ENCODE measurements at places on chromosomes 12 and 14. TPM values are rescaled to one million over a fixed set of nuclear protein-coding genes. Genes with fewer than 3 reads are reported as not detected.

DNA sequence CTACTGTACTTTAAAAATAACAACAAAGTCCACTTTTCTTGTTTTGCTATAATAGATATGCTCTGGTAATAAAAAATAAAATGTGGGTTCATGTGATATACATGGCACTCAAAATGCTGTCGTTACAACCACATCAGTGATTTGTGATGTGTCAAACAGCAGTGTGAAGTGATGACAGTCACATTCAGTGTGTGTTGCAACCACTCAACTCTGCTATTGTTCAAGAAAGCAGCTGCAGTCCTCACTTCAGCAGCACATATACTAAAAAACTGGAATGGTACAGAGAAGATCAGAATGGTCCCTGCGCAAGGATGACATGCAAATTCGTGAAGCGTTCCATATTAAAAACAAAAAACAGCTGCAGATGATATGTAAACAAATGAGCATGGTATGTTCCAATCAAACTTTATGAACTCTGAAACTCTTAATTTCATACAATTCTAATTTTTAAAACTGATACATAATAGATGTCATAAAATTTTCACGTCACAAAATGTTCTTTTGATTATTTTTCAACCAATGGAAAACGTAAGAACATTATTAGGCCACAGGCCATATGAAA lies 6.7 kb downstream of the TRMT5 start:
- no peak for DNase-seq

- DNase-seq: no peak
These were observed 77.0 kb downstream of the EPS8 start for GRCh38 chr12:15712160-15712559.

Gene HOXC6
- total RNA-seq: 0.21 TPM

DNA sequence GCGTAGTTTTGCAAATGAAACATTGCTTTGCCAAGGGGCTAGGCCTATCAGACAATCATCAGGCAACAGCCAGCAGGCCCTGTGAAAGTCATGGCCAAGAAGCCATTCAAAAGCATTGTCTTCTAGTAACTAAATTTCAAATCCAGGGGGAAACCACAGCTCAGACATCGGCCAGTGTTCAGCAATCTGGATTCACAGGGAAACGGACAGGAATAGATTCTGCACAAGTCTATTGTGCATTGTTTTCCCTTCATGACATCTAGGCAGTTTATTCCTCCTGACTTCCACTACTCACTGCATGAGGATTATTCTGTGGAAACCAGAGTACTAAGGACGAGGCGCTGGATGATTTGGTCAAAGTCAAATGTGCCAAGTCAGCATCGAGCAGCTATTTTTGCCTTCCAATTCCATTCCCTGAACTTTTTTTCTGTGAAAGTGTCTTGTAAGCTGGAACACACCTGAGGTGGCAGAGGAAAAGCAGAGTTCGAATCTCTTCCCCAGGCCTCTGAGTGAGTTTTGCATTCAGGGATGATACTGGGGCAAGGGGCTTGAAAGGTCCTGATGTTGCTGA lies 75.4 kb downstream of the VCPKMT start:
- DNase-seq: no peak

Gene PMCH
- not detected for total RNA-seq

DNA sequence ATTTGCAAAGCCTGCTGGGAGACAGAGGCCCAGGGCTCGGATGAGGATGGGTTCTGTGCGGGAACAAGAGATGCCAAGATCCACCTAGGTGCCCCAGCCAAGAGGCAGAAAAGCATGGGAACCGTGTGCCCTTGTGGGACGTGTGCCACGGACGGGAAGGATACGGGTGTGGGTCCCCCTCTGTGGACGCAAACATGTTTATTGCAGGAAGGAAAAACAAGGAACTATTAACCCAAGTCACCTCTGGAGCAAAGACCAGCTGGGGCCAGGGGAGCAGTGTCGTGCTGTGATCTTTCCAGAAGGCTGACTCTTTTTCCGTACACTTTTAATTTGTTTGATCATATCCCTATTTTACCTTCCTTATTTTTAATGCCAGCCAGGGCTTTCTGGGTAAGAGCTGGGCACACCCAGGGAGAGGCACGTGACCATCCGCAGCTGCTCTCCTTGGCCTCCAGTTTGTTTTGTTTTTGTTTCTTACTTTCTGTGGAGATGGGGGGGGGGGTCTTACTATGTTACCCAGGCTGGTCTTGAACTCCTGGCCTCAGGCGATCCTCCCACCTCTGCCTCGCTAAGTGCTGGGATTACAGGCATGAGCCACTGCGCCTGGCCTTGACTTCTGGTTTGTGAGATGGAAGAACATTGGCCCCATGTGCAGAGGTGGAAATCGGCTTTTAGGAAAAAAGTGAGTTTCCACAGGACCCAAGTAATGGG lies 20.7 kb downstream of the SCARB1 start:
- DNase-seq: no peak

Gene RFX4
- not detected for total RNA-seq

DNA sequence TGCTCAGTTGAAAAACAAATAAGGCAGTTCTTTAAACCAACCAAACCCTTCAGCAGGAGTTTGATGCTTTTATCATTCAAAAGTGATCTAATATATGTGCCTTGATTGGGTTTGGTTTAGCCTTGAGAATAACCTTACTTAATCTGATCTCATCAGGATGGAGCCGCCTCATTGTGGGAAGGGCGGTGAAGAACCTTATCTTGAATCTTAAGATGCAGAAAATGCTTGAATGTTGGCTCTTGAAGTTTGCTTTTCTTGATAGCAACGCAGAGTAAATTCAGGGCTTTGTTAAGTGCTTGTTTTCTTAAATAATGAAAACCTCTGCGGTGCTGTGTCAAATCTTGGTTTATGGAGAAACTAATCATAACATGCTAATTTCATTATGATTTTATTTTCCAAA lies 138.2 kb downstream of the MON2 start:
- no peak for DNase-seq

DNA sequence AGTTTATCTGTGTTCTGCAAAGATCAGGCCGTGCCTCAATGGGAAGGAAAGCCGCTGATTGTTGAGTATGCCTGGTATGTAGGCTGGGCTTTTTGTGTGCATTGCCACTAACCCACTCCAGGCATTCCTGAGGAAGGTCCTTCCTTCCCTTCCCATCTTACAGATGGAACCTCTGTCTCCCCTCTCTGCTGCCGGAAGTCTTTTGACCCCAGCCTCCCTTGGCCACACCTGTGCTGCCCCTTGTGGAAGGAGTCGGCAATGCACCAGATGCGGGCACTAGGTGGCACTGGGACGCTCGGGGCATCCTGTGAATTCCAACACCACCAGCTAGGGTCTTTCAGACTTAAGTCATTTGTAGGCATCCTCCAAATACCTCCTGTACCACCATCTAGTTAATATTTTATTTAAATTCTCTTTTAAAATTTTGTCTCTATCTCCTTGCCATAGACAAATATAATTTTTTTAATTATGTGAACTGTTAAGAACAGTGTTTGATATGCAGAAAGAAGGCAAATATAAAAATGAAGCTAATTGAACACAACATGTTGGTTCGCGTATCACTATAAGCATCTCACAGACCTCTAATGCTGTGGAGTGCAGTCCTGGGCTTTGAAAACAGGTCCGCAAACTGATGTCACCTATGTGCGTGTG lies 99.6 kb downstream of the RIN3 start:
- peak; percentile 69 for DNase-seq

Gene RD3L
- total RNA-seq: not detected

DNA sequence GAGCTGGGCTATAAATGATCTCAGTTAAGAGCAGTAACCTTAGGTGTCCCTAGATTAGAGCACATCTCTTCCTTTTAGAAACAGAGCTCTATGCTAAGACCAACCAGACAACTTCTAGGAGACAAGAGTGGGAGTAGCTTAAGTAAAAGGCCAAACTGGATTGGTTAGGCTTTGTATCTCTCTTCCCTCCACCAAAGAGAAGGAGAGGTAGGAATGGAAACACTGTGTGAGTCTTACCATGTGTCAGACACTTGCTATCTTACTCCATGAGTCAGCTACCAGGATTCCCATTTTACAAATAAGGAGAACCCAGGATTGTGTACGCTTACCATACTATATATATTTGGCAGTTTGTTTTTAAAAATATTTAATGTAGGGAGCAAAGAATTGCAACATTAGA lies 122.9 kb downstream of the PAX9 start:
- DNase-seq: no peak

DNA sequence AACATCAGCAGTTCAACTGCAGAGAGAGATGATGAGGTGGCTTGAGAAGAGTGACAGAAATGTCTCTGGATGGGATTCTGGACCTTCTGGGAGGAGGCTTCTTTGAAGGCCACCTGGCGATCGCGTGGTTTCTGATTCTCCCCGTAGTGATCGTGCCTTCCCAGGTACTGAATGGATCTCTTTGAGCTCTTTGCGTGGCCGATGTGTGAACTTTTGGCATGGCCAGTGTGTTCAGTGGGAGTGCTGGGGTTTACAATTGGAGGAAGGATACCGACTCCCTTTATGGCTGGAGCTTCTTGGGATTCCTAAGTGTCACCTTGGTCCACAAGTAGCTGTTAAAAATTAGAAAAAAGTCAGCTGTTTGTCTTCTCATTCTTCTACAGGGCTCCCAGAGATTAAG lies 374.7 kb downstream of the C12orf75 start:
- DNase-seq: no peak

Gene SDR9C7
- not detected for total RNA-seq

GRCh38 chr12:130161261-130162243 lies 712 bp upstream of the FZD10 start:
- no peak for DNase-seq

GRCh38 chr12:42640391-42640790 lies 50.8 kb upstream of the PRICKLE1 start:
- DNase-seq: no peak

DNA sequence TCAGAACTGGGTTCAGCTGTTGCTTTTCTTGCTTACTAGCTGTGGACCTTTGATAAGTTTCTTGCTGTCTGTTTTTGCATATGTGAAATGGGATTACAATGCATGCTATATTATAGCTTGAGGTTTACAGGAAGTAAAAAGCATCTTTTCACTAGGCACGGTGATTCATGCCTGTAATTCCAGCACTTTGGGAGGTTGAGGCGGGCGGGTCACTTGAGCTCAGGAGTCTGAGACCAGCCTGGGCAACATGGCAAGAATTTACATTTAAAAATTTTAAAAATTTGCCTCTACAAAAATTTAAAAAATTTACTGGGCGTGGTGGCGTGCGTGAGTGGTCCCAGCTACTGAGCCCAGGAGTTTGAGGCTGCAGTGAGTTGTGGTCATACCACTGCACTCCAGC lies 42.0 kb downstream of the CALM1 start:
- DNase-seq: no peak

Gene LALBA
- total RNA-seq: not detected

Gene NPAS3
- 1.6 TPM for total RNA-seq

DNA sequence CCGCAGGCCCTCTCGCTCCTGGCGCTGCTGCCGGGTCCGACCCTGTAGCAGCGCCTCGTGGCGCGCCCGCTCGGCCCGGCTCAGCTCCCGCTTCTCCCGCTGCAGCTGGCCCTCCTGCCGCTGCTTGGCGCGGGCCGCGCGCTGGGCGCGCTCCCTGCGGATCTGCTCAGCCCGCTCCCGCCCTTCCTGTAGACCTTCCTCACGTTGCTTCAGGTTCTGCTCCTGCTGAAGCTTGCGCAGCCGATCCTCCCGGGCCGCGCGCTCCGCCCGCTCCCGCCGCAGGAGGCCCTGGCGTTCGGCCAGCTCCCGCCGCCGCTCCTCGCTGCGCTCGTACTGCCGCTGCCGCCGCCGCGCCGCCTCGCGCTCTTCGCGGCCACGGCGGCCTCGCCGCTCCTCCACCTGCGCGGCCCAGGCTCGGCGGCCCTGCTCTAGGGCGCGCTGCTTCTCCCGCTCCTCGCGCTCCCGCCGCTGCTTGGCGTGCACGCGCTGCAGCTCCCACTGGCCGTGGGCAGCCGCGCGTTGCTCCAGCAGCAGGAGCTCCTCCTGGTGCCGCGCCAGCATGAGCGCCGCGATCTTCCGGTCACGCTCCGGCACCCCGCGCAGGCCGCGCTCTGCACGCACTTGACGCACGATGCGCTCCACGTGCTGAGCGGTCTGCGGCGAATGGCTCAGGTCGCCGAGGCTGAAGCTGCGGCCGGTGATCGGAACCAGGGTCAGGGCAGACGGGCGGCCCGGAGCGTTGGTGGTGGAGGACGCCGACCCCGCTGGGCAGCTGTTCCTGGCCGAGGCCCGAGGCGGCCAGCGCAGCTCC lies 2.4 kb downstream of the CCDC177 start:
- peak; percentile 55 for DNase-seq

Gene LRFN5
- 13.3 TPM for total RNA-seq

GRCh38 chr12:75854681-75855309 lies 176.8 kb downstream of the PHLDA1 start:
- DNase-seq: no peak

Gene SERPINA10
- not detected for total RNA-seq

- DNase-seq: no peak
These were observed 264.5 kb downstream of the FBXL14 start for GRCh38 chr12:1329784-1330476.

Gene GPR162
- total RNA-seq: 52.7 TPM

GRCh38 chr12:56261503-56262232 lies 3.5 kb upstream of the ANKRD52 start:
- no peak for DNase-seq

DNA sequence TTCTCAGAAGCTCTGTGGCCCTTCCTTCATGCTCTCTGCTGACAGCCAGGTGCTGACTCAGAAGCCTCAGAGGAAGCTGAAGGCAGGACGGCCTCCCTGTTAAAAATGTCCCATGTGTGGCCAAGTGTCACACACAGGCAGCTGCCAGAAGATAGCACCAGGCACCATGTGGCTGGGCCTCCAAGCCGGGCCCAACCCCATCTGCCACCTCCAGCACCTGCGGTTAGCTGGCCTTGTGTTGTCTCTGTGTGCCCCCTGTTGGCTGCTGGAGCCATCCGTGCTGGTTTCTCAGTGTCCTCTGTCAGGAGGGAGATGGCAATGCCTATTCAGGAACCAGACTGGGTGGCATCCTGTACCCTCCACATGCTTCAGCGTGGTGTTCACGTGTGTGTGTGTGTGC lies 63.2 kb downstream of the TSPAN11 start:
- peak; percentile 44 for DNase-seq

DNA sequence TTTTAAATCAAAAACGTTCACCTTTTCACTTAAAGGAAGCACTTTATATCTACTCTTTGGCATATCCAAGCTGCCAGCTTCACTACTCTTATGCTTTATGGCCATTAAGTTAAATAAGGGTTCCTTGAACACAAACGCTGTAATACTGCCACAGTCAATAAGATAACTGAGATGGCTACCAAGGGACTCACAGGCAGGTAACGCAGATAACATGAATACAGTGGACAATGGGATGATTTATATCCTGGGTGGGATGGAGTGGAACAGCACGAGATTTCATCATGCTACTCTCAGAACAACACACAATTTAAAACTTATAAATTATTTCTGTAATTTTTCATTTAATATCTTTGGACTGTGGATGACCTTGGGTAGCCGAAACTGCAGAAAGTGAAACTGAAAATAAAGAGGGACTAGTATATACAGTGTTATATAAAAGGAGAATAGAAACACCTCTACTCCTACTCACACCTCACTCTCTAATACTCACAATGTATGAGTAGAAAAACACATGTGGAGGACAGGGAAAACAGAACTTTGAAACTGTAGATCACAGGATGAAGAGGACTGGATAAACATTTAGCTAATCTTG lies 367.3 kb downstream of the C12orf50 start:
- DNase-seq: no peak

Gene GZMB
- not detected for total RNA-seq
